Suprapubic skin (tissue), 4 donors: ENCODE measurements at places on chromosomes 16 and 17.

DNA sequence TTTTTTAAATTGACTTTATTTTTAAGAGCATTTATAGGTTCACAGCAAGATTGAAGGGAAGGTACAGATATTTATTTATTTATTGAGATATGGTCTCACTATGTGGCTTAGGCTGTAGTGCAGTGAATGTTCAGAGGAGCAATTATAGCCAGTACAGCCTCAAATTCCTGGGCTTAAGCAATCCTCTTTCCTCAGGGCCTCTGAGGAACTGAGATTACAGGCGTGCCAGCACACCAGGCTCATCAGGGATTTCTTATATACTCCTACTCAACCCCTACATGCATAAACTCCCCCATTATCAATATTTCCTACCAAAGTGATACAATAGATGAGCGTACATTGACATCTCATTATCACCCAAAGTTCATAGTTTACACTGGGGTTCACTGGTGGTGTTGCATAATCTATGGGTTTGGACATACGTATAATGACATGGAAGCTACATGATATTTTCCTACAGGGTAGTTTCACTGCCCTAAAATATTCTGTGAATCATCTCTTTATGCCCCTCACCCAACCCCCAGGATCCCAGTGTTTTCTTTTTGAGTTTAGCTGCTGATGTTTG, 33.5 kb downstream of the HS3ST3B1 start:
- no peak for DNase-seq
- H3K27ac ChIP-seq: no peak overlapping the region
- H3K4me1 ChIP-seq: peaks cover 12% of the 10 kb centered on the region
- no peaks in the 10 kb centered on the region for H3K27me3 ChIP-seq
- no peak overlapping the region for H3K4me3 ChIP-seq

DNA sequence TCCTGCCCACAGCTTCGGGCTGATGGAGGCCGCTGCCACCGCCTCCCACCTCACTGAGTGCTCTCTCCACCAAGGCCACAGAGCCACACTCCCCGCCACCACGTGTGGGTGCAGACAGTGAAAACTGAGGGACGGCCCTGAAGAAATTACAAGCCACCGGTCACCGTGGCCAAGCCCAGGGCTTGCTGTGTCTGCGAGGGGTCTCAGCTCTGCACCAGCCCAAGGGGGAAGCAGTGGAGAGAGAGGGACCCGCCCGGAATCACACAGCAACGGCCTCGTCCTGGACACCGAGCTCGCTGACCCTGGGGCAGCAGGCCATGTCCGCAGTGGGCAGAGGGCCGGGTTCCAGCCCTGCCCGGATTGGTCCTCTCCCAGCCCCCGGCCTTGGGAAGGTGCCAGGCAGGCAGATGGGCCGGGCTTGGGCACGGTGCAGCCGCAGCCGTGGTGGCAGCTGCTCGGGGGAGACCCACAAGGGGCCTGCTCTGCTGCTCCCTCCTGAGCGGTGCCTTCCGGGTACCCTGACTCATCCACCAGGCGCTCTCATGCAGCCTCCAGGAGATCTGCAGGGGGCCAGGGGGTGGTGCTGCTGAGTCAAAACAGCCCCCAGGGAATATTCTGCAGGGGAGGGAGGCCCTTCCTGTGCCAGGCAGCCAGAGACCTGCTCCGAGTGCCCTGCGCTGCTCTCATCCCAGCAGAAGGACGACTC, 52.0 kb downstream of the CBFA2T3 start:
- peaks cover 62% of the 10 kb centered on the region for H3K4me1 ChIP-seq
- no peaks in the 10 kb centered on the region for H3K36me3 ChIP-seq
- no peak for DNase-seq
- H3K27ac ChIP-seq: no peak overlapping the region

- H3K36me3 ChIP-seq: no peaks in the 10 kb centered on the region
- peaks cover 28% of the 10 kb centered on the region for H3K4me1 ChIP-seq
- no peaks in the 10 kb centered on the region for H3K27me3 ChIP-seq
- DNase-seq: peak; percentile 80
- no peak overlapping the region for H3K27ac ChIP-seq
- H3K4me3 ChIP-seq: peak overlapping the region; percentile 20
Measured at GRCh38 chr16:12095275-12096156, 119.0 kb downstream of the SNX29 start.

- peaks cover 6% of the 10 kb centered on the region for H3K27me3 ChIP-seq
- H3K27ac ChIP-seq: no peak overlapping the region
- H3K4me3 ChIP-seq: no peak overlapping the region
- no peaks in the 10 kb centered on the region for H3K4me1 ChIP-seq
- DNase-seq: peak; percentile 61
Measured at GRCh38 chr16:19972111-19972510, 87.5 kb upstream of the GPRC5B start.

DNA sequence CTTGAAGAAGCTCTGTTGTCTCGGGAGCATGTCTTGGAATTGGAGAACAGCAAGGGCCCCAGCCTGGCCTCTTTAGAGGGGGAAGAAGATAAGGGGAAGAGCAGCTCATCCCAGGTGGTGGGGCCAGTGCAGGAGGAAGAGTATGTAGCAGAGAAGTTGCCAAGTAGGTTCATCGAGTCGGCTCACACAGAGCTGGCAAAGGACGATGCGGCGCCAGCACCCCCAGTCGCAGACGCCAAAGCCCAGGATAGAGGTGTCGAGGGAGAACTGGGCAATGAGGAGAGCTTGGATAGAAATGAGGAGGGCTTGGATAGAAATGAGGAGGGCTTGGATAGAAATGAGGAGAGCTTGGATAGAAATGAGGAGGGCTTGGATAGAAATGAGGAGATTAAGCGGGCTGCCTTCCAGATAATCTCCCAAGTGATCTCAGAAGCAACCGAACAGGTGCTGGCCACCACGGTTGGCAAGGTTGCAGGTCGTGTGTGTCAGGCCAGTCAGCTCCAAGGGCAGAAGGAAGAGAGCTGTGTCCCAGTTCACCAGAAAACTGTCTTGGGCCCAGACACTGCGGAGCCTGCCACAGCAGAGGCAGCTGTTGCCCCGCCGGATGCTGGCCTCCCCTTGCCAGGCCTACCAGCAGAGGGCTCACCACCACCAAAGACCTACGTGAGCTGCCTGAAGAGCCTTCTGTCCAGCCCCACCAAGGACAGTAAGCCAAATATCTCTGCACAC, 21.2 kb downstream of the AKAP1 start:
- H3K4me3 ChIP-seq: no peak overlapping the region
- H3K27me3 ChIP-seq: no peaks in the 10 kb centered on the region
- DNase-seq: no peak
- H3K4me1 ChIP-seq: peaks cover 54% of the 10 kb centered on the region
- H3K36me3 ChIP-seq: peaks cover 3% of the 10 kb centered on the region
